ENCODE measurements at places on chromosomes 11 and 22.

DNA sequence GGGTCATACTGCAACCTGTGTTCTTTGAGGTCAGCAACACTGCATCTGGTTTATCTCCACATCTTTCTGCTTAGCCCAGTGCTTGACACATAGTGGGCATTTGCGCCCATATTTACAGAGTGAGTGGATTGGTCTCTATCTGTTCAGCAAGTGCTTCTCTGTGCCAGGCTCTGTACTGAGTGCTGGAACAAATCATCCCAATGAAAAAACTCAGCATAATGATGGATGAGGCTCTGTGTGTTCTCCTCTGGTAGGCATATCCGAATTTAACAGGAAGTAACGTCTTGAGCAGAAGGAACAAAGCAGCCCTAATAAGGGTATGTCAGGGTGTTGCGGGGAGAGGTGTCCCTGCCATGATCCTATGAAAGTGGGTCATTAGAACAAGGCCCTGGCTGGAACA, 46.0 kb downstream of the MCM5 start:
- DNase-seq: no peak

DNA sequence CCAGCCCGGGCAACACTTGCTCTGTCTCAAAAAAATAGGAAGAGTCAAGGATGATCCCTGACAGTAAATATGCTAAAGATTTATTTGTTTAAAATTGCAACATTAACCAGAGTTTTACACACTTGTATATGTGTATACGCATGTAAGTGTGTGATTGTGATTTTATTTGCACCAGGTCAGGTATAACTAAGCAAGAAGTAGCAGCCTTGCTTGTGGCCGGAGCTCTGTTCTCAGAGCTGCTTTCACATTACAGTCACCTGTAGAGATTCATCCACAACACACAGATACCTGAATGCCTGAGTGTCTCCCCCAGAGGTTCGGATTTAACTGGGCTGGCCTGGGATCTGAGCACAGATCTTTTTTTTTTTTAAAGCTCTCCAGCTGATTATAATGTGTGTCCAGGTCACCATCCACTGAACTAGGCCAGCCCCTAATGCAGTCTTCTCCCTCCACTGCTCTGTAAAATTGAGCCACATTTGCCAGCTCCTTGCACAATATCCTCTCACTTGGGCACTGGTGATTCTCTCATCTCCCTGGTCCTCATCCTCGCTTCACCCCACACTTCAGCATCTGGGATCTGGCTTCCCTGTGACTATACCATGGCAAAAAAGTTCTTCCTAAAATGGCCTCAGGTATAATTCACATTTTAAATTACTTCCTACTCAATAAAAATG, 48.3 kb downstream of the LIF start:
- DNase-seq: no peak

DNA sequence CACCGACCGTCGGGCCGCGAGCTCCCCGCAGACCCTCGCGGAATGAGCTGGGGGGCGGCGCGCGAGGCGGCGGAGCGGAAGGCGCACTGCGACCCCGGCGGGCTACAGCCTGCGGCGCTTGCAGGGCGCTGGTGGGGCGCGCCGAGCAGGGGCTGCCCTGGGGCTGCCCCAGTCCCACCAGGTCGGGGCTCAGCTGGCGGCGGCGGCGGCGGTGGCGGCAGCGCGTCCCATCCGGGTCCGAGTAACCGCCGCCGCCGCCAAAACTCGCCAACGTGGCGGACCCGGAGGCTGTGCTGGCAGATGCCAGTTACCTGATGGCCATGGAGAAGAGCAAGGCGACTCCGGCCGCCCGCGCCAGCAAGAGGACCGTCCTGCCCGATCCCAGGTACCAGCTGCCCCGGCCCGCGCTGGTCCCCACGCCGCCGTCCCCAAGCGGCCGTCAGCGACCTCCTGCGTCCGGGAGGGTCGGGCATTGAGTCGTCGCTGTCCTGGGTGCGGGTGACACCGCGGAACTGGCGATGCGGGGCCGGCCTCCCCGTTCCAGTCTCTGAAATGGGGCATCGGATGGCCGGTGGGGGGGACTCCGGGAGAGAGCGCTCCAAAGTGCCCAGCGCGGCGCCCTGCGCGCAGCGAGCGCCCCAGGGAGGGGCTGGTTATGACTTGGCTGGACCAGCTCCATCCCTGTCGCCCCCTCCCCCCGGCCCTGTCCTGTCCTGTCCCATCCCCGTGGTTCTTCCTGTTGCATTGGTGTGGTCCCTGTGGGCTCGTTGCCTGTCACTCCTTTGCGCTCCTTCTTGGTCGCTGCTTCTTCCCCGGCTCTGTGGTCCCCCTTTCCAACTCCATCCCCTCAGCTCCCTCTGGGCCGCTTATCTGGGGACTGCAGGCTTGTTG, 63.5 kb downstream of the CRYBB2 start:
- DNase-seq: no peak

GRCh38 chr11:96149743-96150555, 193.0 kb downstream of the MAML2 start:
- peak; percentile 84 for DNase-seq

DNA sequence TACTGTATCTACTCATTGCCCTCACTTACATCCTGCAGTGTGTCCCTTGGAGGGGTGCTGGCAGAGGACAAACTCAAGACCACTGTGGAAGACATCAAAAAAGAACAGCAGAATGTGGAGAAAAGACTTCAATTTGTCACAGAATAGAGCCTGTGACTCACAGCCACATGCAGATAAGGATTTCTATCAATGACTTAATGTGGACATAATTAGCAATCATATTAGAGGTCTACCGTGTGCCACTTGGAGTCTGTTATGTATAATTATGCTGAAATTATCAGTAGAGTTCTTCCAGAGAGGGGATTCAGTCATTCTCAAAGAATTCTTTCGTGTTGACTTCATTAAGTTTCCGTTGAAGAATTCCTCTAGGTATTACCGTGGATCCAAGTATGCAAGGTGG, 473.5 kb downstream of the MIAT start:
- DNase-seq: no peak

DNA sequence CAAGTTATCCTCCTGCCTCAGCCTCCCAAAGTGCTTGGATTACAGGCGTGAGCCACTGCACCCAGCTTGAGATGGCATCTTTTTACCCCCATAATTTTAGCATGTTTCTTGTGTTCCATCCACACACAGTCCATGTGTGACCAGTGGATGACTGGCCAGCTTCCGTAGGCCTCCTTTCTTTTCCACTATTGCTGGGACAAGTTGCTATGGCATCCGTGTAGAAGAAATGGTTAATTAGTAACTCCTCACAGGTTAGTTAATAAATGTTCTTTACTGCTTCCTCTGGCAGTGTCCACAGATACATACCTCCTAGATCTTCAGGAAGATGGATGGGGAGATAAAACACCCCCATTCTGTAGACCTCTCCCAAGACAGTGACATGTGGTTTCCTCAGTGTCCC, 154.3 kb upstream of the RASSF10 start:
- no peak for DNase-seq

DNA sequence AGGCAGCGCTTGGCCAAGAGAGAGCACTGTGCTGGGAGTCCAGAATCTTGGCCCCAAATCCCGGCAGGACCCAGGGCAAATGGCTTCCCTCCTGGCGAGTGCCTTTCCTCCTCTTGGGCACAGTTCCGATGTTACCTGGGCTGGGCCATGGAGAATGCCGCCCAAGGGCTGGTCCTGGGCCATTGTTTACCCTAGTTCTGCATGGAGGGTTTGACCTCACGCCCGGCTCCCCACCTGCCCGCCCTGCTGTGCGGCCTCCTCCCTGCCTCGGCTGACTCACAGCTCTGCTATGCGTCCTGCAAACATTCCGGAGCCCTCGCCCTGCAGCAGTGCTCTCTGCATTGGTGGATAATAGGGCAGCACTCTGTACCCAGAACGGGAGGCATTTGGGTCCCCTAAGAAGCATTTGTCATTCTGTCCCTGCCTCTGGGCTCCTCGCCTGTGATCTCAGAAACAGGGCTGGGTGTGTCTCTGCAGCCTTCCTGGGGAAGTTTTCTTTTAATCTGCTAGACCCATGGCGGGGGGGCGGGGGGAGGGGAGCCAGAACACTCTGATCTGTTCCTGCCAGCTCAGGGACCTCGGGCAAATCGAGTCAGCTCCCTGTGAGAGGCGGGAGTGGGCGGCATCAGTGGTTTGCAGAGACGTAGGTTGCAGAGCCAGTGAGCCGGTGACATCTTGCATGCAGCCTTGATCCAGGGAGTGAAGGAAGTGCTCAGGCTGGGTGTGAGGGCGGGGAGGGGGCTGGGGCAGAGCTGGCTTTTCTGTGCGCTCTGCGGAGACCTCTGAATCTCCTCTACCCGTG, 32.9 kb upstream of the SMIM38 start:
- DNase-seq: peak; percentile 77

DNA sequence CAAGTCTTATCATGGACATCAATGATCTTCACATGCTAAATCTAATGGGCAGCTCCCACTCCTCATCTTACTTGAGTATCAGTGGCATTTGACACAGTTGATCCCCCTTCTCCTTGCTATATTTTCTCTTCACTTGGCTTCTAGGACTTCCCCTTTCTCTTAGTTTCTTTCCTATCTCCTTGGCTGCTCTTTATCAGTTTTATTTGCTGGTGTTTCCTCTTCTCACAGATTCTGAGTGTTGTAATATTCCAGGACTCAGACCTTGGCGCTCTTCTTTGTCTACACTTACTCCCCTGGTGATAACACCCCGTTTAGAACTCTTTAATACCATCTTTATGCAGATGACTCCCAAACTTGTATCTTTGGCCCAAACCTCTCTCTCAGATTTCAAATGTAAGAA, 33.9 kb upstream of the RASSF10 start:
- DNase-seq: no peak

DNA sequence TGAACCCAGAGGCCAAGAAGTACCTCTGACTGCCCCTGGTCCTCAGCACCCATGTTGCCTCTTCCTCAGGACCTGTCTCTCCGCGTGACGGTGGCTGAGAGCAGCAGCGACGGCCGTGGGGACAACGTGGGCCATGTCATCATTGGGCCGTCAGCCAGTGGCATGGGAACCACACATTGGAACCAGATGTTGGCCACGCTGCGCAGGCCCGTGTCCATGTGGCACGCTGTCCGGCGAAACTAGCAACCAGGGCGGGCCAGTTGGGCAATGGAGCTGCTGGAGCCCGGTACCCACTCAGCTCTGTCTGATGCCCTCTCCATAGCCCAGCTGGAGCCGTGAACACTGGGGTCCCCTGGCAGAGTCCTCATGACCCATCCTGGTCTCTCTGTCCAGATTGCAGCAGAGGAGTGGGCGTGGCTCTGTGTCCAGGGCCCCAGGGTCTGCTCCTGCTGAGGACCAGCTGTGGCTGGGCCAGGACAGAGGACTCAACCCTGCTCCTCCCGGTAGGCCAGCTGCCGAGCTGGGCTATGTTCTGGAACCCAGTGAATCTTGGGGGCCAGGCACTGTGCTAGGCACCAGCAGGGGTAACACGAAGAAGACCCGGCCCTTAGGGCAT, 8.0 kb upstream of the RHOD start:
- DNase-seq: no peak

DNA sequence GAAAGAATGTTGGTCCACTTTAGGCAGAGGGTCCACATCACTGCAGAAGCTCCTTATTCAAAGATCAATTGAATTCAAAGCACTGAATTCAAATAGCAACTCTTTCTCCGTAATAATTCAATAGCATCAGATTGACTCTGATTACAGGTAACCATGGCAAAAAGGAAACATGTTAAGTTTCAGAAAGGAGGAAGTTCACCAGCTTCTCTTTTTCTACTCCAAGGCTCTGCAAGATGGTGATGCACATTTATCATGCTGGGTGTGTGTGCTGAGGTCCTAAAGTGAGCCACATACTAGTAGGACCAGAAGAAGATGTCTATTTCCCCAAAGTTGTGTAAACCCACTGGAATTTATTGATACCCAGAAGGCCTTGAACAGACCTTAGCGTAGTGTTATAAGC, 18.0 kb upstream of the DRD2 start:
- no peak for DNase-seq

- no peak for DNase-seq
Measured at GRCh38 chr22:17851759-17852158, 77.5 kb upstream of the BID start.

DNA sequence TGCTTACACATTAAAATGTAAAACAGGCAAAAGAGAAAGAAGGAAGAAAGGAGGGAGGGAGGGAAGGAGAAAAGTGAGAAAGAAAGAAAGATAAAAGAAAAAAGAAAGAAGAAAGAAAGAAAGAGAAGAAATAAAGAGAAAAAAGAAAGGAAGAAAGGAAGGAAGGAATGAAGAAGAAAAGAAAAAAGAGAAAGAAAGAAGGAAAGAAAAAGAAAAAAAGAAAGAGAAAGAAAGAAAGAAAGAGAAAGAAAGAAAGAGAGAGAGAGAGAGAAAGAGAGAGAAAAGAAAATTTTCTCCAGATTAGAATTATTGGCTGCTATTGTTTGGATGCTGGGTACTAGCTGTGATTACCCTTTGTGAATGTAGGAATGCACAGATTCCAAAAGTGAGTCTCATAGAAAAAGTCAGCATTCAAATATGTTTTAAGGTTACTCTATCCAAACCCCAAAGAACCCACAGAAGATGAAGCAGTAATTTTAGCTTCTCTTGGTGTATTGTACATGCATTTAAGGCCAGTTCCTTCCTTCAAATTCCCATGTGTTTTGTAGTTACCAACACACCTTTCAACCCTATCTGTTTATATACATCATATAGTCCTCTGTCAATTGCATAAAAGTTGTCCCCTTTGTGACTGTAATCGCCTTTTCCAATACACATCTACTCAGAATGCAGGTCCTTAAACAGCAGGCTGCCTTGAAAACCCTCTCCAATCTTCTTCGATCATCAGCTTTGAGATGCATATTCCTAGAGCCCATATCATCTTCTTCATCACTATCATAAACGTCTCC, 789 bp upstream of the FAM111A start:
- peak; percentile 51 for DNase-seq

DNA sequence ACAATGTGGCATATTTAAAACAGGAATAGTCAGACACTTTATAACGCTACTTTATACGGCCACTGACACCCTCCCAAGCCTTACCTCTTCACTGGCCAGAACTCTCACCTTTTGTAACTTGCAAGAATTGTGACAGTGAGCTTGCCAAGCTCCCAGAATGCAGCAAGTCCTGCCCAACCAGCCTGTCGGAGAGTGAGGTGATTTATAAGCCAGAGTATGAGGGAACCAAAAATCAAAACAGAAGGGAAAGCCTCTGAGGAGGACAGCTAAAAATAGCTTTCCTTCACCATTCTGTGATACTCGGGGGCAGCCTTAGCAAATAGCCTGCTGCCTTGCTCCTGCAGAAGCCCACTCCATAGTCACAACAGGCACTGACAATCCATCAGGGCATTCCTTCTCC, 229.7 kb downstream of the FAM76B start:
- no peak for DNase-seq

- no peak for DNase-seq
Measured at GRCh38 chr11:109264128-109264527, 157.9 kb upstream of the C11orf87 start.

DNA sequence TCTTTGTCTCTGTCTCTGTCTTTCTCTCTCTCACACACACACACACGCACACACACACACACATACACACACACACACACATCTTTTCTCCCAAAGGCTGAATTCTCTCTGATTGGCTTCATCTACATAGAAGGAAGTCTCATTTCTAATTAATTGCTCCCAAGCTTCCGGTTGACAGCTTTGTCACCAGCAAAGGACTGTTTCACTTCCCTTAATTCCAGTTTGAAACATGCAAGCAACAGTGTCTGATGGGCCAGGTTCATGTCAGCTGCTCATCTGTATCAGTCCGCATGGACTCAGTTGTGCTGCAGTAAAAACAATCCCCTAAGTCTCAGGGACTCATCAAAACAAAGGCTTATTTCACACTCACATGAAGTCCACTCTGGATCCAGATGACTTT, 16.2 kb upstream of the PVALB start:
- no peak for DNase-seq

GRCh38 chr11:130220311-130221035, 60.9 kb downstream of the ST14 start:
- DNase-seq: no peak

GRCh38 chr11:120137187-120137610, 714 bp downstream of the TRIM29 start:
- DNase-seq: no peak

All from fibroblast of skin of scalp (primary cell).